Stimulated activated naive CD4-positive, alpha-beta T cell (primary cell): ENCODE measurements at places on chromosomes 13 and 19.

DNA sequence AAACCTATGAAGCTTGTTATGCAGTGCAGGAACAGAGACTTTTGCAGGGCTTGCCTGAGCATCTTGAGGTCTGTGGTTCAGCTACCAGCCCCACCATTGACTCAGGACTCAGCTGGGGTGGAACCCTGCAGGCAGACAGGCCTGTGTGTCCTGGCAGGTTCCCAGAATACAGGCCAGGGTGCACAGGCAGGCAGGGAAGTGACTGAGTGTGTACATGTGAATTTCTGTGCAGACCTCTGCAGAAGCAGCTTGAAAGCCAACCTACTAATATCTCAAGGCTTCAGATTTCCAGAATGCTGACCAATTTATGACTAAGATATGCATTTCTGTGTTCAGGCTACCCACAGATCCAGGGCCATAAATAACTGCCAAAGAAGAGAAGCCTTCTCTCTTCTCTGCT lies 254.4 kb downstream of the DLEU7 start:
- DNase-seq: no peak

GRCh38 chr19:611481-611868 lies 21.8 kb downstream of the HCN2 start:
- no peak for DNase-seq

GRCh38 chr19:9906475-9907087 lies 29.7 kb downstream of the OLFM2 start:
- DNase-seq: no peak

DNA sequence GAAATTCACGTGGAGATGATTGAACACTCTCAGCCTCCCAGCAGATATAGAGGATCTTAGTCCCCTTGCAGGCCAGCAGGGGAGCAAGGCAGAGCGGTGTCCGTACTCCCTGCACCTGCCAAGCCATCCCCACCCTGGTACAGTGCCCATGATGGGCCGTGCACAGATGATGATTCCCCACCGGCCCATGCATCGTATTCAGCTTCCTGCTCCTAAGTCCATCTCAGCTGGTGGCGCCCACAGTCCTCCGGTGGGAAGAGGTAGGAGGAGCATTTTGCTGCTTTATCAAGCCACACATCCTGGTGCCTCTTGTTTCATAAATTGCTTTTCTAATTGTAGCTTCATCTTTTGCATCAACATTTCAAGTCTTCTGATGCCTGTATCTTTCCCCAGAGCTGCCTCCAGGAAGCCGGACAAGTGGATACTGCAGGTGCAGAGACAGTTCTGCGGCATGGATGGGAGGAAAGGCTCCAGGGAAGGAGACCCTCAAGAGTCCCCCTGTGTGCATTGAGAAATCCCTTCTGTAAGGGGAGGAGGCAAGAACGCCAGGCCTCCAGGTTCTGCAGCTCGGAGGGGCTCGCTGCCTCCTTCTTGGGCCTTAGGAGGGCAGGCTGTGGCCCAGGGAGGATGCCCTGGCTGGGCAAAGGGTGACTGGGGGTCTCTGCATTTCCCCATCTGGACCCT lies 55.3 kb downstream of the F2RL3 start:
- DNase-seq: no peak

DNA sequence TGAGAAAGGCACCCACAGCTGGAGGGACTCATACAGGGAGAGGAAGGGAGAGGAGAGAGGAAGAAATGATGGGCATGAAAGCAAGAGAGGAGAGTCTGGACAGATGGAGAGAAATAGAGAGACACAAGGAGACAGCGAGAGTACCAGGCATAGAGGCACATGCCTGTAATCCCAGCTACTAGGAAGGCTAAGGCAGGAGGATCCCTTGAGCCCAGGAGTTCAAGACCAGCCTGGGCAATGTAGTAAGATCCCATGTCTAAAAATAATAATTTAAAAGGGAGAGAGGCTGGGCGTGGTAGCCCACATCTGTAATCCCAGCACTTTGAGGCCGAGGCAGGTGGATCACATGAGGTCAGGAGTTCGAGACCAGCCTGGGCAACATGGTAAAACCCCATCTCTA lies 9.3 kb downstream of the UNC13A start:
- DNase-seq: no peak

DNA sequence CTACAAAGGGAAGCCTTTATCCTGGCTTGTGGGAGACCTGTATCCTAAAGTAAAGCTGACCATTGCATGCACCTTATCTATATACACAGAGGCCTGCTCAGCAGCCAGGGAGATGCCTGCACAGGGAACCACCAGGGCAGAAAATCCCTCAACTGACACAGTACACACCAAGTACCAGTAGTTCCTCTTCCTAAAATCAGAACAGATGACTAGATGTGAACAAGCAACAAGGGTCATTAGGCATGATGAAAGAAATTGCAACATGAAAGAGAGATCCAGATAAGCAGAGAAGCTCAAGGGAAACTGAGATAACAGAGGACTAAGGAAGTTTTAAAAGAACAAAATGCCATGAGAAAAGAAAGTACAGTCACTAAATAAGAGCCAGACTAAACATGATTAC lies 39.7 kb upstream of the SLC7A9 start:
- DNase-seq: no peak

GRCh38 chr13:113989585-113990300 lies 15.9 kb upstream of the C13orf46 start:
- no peak for DNase-seq

- no peak for DNase-seq
Observed at GRCh38 chr13:113552079-113552478, 32.5 kb upstream of the TFDP1 start.

DNA sequence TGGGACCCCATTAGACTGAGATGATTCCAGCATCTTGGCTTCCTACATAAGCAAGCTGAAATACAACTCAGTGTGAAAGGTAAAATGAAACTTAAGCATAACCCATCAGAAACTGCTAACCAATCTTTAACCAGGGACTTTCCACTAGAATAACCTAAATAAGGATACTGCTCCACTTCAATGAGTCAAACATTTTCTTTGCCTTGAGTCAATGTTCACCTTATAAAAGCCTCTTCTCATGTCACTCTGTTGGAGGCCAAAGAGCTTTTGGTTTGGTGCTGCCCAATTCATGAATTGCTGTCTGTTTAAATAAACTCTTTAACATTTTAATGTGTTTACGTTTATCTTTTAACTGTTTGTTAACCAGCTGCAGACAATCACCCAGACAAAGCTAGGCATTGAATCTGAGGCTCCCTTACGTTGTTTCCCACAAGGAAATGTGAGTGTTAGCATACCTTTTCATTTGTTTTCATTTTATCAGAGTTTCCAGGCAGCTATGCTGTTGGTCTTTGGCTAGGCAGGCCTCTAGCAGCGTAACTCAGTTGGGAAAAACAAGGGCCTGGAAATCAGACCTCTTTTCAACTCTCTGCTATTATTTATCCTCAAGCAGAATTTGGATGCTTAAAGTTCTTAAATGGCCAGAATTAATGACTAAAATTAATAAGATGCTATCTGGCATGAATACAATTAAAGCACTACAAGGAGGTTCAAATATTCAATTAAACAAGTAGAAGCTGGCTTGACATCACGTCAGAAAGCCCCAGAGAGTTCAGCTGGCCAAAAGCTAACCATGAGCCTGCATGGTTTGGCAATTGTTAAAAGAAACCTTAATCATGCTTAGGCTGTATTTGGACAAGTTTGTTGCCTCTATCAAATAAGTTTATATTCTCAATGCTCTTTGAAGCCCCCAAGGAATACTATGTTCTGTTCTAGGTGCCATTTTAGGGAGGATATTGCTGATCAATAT lies 200.2 kb downstream of the DCLK1 start:
- DNase-seq: no peak

DNA sequence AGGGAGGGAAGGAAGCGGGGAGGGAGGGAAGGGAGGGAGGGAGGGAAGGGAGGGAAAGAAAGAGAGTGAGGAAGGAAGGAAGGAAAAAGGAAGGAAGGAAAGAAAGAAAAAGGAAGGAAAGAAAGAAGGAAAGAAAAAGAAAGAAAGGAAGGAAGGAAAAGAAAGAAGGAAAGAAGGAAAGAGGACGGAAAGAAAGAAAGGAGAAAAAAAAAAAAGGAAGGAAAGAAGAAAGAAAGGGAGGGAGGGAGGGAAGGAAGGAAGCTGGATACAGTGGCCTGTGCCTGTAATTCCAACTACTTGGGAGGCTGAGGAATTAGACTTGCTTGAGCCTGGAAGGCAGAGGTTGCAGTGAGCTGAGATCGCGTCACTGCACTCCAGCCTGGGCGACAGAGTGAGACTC lies 35.3 kb downstream of the OLFM2 start:
- no peak for DNase-seq

- DNase-seq: no peak
Observed at GRCh38 chr19:39539165-39539517, 820 bp downstream of the EID2 start.

- no peak for DNase-seq
Observed at GRCh38 chr13:45630791-45631190, 15.3 kb upstream of the ERICH6B start.

GRCh38 chr13:23570099-23570920 lies at the start of gene TNFRSF19:
Gene TNFRSF19, plus strand, starts transcription at chr13:23570412. Its CDS starts 19,772 bp downstream, at chr13:23590184.
- DNase-seq: no peak
